ENCODE measurements at places on chromosomes 7 and 10.

- DNase-seq: no peak
These were observed 62.5 kb downstream of the TMEM130 start for GRCh38 chr7:98807068-98808048.

DNA sequence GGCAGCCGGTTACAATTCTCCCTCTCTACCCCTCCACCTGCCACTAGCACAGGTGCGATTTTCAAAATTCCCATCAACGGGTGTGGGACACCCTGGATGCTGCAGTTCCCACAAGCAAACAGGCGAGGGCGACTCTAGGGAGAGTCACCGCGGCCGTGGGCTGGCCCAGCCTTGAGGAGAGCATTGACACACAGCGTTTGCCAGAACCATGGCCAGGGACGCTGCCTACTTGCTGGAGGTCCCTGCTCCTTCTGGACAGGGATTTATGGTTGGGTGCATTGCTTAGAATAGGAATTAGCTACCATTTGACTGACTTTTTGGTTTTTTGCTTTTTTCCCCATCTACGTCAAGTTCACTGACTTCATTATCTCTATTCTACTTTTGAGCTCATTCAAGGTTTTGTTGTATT is 19.0 kb upstream of the CLDN4 start:
- no peak for DNase-seq

DNA sequence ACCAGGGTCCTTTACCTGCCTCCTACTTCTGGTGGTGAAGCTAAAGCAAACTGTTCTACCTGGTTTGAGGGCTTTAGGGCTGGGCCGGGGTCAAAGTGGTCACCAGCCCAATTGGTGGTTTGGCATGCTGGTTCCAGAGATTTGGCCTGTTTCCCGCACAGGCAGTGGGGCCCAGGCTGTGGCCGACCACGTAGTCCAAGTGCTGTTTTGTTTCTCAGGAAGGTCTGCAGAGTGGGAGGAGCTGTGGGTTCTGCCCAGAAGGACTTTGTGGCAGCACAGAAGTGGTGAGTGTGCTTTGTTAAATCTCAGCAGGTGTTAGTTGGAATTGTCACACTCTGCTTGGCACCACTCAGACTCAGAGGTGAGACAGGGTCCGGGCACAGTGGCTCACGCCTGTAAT is 85.8 kb downstream of the MKX start:
- no peak for DNase-seq

GRCh38 chr7:13041368-13041988 is 354.0 kb downstream of the ARL4A start:
- no peak for DNase-seq

GRCh38 chr10:12586741-12587140 is 237.4 kb downstream of the CAMK1D start:
- DNase-seq: no peak

GRCh38 chr7:4159154-4159501 is 523.0 kb upstream of the FOXK1 start:
- DNase-seq: no peak

GRCh38 chr7:497346-497745 is 22.3 kb downstream of the PDGFA start:
- DNase-seq: no peak

- no peak for DNase-seq
These were observed 97.4 kb upstream of the BMPER start for GRCh38 chr7:33807779-33808482.

DNA sequence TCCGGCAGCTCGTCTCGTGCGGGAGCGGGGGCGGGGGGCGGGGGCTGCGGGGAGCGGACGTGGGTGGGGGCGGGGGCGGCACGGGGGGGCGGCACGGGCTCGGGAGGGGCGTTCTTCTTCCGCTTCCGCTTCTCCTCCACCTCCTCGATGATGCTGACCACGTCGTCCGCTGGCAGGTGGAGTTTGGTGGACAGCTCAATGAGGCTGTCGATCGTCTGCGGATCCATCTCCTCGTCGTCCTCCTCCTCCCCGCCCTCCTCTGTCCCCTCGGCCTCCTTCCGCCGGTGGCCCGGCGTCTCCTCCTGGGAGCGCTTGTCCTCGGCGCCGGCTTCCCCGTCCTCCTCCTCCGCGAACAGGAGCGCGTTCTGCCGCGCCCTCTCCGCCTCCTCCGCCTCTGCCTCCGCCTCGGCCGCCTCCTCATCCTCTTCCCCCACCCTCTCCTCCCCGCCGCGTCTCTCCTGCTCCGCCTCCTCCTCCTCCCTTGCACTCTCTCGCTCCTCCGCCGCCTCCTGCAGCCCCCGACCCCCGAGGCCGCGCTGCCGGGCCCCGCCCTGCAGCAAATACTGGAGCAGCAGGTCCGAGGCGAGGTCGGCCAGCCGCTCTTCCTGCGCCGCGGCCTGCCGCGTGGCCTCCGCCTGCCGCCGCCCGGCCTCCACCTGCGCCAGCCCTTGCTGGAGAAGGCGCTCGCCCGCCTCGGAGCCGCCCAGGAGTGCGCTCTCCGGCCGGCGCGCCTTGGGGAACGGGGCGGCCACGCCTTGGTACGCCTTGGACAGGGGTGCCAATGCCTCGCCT is 1.9 kb downstream of the VGF start:
- DNase-seq: no peak

GRCh38 chr10:121568275-121568674 is 30.0 kb downstream of the FGFR2 start:
- no peak for DNase-seq

GRCh38 chr7:18518555-18518954 is 23.0 kb downstream of the HDAC9 start:
- no peak for DNase-seq

DNA sequence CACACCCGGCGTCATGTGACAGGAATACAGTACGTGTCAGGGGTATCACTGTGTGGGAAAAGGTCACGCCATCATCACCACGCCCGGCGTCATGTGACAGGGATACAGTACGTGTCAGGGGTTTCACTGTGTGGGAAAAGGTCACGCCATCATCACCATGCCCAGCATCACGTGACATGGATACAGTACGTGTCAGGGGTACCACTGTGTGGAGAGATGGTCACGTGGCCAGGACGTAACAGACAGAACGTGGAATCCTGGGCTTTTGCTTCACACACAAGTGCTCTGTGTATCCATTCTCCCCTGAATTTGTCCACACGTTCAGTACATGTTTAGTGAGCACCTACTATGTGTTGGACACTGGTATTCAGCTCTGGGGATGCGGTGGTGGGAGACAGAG is 34.5 kb upstream of the DIP2C start:
- DNase-seq: no peak

- DNase-seq: no peak
These were observed 214.4 kb upstream of the CELF2 start for GRCh38 chr10:10803278-10803677.

DNA sequence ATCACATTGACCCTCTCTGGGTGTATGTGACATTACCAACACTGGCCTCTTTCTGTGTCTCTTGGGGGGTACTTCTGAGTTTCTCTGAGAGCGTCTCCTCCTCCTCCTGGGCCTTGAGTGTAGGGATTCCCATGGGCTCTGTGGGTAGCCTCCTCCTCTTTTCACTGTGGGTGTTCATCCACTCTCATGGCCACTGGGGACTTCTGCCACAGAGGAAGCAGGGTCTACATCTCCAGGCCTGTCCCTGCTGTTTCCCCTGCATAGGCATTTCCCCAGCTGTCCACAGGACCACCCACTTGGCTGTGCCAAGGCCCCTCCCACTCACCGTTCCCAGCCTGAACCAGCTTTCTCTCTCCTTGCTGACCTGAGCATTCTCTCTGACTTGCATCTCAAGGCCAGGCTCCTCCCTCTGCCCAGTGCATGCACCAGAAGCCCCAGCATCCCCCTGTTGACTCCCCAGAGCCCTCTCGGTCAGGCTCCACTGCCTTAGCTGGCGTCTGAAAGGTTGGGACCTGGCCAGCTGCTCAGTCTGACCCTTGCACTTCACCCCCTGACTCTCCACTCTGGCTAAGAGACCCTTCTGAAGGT is 487.6 kb downstream of the GLRX3 start:
- no peak for DNase-seq

DNA sequence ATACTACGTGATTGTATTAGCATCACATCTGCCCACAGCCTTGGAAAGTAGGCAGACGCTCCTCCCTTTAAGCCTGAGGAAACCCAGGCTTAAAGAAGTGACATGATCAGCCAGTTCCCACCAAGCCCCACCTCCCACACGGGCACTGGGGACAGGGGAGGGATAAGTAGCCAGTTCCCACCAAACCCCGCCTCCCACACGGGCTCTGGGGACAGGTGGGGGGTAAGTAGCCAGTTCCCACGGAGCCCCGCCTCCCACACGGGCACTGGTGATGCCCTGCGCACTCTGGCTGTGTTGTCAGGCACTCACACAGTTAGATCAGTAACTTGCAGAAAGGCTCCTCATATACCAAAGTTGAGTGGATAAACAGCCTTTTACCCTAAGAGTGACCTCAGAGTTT is 606.8 kb downstream of the PTPRN2 start:
- no peak for DNase-seq

DNA sequence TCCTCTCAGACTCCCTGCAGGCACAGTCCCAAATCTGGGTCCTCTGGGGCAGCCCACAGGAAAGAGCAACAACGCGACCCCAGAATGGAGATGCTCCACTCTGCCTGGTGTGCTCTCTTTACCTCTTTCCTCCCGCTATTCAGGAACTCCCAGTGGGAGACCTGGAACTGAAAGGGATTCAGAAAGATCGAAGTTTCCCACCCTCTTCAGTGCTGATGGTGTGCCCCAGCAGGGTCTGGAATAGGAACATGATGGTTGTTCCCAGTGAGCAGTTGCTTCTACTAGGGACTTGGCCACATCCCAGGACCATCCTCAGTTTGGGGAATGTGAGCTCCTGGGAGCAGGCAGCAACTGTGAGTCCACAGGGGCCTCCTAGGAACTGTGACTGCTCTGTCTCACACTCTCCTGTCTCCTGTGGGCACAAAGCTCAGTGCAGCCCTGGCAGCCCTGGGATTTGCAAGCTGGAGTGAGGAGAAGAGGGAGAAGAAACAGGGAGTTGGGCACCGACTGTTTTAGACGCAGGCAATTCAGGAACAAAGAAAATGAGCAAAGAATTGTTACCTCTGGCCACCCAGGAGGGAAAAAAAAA is 17.9 kb downstream of the OR6V1 start:
- DNase-seq: no peak

GRCh38 chr10:112122827-112123226 is 60.7 kb downstream of the GPAM start:
- no peak for DNase-seq

- DNase-seq: no peak
These were observed 209.3 kb downstream of the JAZF1 start for GRCh38 chr7:27971171-27971812.

DNA sequence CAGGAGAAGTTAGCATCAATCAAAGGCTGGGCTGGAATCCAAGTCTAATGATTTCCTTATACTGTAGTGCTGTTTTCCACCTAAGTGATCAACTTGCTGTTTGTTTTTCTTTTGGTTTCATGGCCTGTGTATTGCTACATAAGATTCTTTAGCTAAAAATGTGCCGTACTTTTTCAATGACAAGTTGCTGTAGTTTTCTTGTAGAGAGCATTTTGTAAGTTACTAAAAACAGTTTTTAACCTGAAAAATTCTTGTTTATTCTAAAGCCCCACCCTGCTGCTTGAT is 1.3 kb downstream of the HELLS start:
- no peak for DNase-seq

GRCh38 chr7:32761451-32762205 is 129.9 kb downstream of the KBTBD2 start:
- no peak for DNase-seq

- DNase-seq: no peak
These were observed 47.8 kb upstream of the PPP2R2D start for GRCh38 chr10:131852823-131853609.

DNA sequence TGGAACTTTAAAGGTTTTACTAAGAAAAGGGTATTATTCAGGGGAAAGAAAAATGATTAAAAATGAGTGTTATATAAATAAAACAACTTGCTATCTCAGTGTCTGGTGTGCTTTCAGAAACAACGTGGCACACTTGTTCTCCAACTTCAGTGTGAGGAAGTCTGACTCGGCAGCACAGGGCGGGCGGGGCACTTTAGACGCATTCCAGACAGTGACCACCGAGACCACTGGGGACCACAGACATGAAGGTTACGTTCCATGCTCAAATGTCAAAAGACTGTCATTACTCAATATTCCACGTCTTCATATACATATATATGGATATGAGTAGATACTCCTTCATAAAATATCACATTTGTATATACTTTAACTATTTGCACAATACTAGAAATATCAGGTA is 87.0 kb downstream of the LARP4B start:
- DNase-seq: no peak

DNA sequence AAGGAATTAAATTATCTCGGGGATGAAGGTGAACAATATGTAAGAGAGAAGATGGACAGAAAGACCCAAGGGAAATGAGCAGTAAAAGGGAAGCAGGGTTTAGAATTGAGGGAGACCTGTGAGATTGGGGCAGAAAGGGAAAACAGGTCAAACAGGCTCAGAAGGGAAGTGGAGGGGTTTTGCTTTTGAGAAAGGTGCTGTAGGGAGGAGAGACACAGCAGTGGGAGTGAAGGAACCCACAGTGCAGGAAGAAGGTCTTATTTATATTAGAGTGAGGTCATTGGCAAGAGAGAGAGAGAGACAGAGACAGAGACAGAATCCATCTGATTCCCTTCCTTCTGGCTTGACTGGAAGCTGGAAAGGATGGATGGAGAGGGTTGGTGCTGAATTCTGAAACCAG is 3.5 kb upstream of the TCAF1 start:
- DNase-seq: no peak

DNA sequence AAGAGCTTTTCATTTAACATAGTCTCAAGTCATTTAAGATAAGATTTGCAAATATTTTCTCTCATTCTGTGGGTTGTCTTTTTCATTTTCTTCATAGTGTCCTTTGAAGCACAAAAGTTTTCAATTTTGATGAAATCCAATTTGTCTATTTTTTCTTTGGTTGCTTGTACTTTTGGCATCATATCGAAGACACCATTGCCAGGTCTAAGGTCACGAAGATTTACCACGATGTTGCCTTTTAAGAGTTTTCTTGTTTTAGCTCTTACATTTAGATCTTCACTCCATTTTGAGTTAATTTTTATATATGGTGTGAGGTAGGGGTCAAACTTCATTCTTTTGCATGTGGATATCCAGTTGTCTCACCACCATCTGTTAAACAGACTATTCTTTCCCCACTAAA is 34.7 kb downstream of the TMEM270 start:
- DNase-seq: no peak

DNA sequence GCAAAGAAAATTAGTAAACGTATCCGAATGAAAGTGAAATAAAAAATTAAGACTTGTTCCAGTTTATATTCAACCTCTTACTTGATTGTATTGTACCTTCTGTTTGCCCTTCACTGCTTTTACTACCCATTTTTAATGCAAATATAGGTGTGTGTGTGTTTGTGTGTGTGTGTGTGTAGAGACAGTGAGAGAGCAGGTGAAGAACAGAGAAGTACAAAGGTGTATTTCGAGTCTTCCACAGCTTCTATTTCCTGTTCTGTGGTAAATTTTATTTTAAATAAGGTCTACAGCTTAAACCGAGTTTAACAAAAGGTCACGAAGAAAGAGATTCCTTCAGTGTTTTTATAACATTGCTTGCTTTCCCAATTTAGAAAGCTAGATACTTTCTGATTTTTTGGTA is 12.7 kb upstream of the SVIL start:
- no peak for DNase-seq

GRCh38 chr10:126062131-126063032 is 166.0 kb downstream of the FANK1 start:
- DNase-seq: no peak

- DNase-seq: no peak
These were observed 588 bp downstream of the GLI3 start for GRCh38 chr7:42236266-42236975.

All from esophagus squamous epithelium (tissue), 5 donors.